Left kidney (tissue), 8 donors: ENCODE measurements at places on chromosomes 5 and 9.
A peak's percentile ranks its signal among the peaks of the same experiment; 100 is the strongest.

GRCh38 chr5:145775893-145776444, 59.2 kb downstream of the PRELID2 start:
- DNase-seq = no peak

DNA sequence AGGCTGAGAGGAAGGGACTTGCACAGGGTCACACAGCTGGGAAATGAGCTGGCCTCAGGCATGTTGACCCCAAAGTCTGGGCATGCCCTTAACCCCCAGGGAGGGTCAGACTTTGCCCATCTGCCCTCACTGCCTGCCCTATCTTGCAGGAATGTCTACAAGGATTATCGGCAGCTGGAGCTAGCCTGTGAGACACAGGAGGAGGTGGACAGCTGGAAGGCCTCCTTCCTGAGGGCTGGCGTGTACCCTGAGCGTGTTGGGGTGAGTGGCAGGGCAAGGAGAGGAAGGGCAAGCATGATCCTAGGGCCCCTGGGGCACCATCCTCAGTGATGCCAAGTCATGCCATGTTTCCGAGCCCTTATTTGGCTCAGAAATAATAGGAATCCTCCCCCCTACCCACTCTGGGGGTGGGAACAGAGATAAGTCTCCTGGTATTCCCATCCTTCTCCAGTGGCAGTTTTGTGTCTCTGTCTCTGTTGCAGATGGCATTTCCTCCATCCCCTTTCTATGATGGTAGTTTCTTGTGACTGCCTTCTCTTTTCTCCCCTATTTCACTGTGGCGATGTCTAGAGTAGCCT, 28.5 kb downstream of the GOLGA2 start:
- DNase-seq = no peak

- DNase-seq = no peak
Observed at GRCh38 chr9:136257381-136258298, 12.0 kb upstream of the QSOX2 start.

DNA sequence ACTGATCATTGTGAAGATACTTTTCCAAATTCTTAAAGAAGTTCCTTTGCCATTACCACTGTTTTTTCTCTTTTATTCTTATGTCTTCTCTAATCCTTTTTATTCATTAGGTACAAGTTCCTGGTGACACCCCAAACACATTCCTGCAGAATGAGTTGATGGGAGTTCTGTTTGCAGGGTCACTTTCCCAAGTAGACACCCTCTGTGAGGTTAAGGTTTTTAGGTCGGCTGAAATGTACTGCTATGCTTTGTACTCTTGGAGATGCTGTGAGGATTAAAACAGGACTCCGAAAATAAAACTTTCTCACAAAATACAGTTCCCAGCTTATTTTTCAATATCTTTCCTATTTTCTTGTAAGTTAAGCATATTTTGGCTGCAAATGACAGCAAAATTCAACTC, 143.3 kb upstream of the TLE4 start:
- DNase-seq = no peak

- no peak for DNase-seq
Observed at GRCh38 chr5:75037106-75037505, 15.3 kb downstream of the GCNT4 start.

GRCh38 chr5:116525674-116526073, 48.9 kb downstream of the SEMA6A start:
- no peak for DNase-seq

GRCh38 chr5:153998010-153998409, 40.7 kb downstream of the FAM114A2 start:
- DNase-seq = no peak

DNA sequence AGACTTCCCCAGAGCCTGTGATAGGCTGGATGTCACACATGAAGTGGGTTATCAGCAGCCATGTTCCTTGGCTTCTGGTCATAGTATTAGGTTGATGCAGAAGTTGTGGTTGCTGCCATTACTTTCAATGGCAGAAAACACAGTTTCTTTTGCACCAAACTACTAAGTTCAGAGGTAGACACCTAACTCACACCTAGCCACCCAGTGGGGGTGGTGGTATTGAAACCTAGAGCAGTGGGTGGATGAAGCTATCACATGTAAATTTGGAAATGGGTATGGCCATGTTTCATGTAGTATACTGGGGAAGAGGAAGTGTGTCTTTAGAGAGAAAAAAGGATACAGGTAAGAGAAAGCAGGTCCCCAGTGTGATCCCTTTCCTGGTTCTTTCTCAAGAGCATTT, 347.9 kb upstream of the SEMA6A start:
- no peak for DNase-seq

- DNase-seq = no peak
Observed at GRCh38 chr5:119828541-119828940, 199.2 kb downstream of the FAM170A start.

DNA sequence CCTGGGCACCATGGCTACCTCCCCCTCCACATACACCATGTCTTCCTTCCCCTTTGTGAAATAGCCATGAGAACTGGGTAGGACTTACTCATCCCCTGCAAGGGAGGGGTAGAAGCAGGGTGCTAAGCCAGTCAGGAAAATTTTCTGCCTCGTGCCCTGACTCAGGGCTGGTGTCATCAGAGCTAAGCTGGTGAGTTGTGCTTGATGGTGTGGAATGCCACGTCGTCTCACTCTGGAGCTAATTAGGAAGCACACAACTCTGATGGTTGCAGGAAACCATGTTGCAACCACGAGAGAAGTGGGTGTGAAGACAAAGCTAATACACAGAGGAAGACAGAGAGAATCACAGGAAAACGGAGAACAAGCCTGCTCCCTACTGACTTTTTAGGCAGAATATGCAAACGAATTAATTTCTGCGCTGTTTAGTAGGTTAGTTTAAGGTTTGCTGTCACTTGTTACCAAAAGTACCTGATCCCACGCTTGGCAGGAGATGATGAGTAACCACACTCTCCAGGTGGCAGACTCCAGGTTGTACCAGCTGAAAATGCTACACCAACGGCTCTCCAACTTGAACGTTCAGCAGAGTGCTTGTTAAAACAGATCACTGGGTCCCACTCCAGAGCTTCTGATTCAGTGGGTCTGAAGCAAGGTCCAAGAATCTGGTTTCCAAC, 54.5 kb downstream of the STK10 start:
- no peak for DNase-seq

- DNase-seq = peak; percentile 41
Observed at GRCh38 chr5:147743678-147744374, 38.7 kb downstream of the JAKMIP2 start.

DNA sequence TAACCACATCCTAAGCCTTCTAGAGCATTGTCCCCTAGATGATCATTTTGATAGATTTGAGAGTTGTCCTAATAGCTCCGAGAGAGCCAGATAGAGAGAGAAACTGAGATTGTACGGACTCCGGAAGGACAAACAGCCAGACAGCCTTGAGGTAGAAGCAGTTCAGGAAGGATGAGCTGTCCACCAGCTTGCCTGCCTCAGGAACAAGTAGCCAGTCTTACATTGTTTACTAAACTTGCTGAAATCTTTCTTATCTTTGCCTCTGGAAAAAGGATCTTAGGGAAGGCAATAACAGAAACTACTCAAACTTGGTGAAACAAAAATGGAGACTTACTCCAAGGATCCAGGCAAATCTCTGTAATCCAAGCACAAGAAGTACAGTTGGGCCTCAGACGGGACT, 39.0 kb upstream of the SAP30L start:
- no peak for DNase-seq

- no peak for DNase-seq
Observed at GRCh38 chr5:138212828-138213160, 329 bp downstream of the CDC23 start.

DNA sequence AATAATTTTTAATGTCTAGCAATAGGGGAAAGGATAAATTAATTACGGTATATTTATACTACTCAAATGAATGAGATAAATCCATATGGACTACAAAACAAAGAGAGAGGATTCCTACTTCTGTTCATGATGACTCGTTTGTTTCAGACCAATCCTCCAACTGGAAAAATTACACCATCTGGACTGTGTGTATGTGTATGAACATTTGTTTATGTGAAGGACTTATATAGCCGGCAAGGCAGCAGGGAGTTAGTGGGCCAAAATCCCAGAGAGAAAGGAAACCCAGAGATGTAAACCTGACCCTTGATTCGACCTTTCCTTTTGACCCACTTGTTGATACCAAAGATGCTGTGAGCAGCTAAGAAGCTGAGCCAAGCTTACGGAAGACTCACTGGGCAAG, 20.1 kb downstream of the PDE6A start:
- no peak for DNase-seq

GRCh38 chr9:88579050-88579715, 44.2 kb downstream of the NXNL2 start:
- DNase-seq = no peak

GRCh38 chr5:80961376-80962281, 1.5 kb downstream of the RASGRF2 start:
- DNase-seq = no peak

- DNase-seq = no peak
Observed at GRCh38 chr9:30775236-30775635, 1609.2 kb upstream of the ACO1 start.
